Activated CD8-positive, alpha-beta T cell treated with anti-CD3 and anti-CD28 coated beads, Interleukin-2, amount 10 ng/mL, durations not matched to agents 7 days and 5 days (primary cell): ENCODE measurements at places on chromosomes 16 and 17. TPM values are rescaled to one million over a fixed set of nuclear protein-coding genes. Genes with fewer than 3 reads are reported as not detected.

ADAP2 gene
- total RNA-seq, result 0.39 TPM

DNA sequence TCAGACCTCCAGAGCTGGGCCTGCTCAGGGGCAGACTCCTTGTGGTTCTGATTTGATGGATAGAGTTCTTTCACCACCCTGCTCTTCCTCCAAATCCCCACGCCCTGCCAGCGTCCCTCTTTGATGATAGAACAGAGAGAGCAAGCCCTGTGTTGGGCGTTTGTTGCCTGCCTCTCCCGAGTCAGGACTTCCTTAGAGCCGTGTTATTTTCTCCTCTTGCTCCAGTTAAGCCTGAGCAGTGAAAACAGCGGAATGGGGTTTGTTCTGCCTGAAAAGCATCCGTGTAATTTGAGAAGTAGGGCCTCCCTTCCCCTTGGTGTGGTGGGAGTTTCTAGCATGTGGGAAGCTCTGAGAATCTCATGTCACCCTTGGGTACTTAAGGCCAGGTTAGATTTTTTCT is 22.1 kb downstream of the TMEM94 start:
- H3K4me3 ChIP-seq, result no peak overlapping the region
- peaks cover 4% of the 10 kb centered on the region for H3K4me1 ChIP-seq
- H3K36me3 ChIP-seq, result peaks cover 7% of the 10 kb centered on the region
- H3K27ac ChIP-seq, result no peak overlapping the region
- DNase-seq, result no peak
- H3K27me3 ChIP-seq, result no peaks in the 10 kb centered on the region

- no peak overlapping the region for H3K4me3 ChIP-seq
- peak; percentile 82 for DNase-seq
- H3K27ac ChIP-seq, result no peak overlapping the region
- H3K4me1 ChIP-seq, result peaks cover 13% of the 10 kb centered on the region
Measured at GRCh38 chr17:73710095-73710592, 65.9 kb upstream of the SDK2 start.

GRCh38 chr17:61567045-61567802 is 23.8 kb downstream of the NACA2 start:
- no peak for DNase-seq
- no peak overlapping the region for H3K4me3 ChIP-seq
- no peaks in the 10 kb centered on the region for H3K36me3 ChIP-seq
- no peaks in the 10 kb centered on the region for H3K4me1 ChIP-seq
- no peak overlapping the region for H3K27ac ChIP-seq
- peaks cover 9% of the 10 kb centered on the region for H3K27me3 ChIP-seq
